ENCODE measurements at places on chromosomes 3 and 15.
A peak's percentile ranks its signal among the peaks of the same experiment; 100 is the strongest.

- no peak for DNase-seq
Observed at GRCh38 chr3:8371960-8372463, 129.6 kb upstream of the LMCD1 start.

- DNase-seq = no peak
Observed at GRCh38 chr3:114600571-114600970, 306.7 kb downstream of the TIGIT start.

DNA sequence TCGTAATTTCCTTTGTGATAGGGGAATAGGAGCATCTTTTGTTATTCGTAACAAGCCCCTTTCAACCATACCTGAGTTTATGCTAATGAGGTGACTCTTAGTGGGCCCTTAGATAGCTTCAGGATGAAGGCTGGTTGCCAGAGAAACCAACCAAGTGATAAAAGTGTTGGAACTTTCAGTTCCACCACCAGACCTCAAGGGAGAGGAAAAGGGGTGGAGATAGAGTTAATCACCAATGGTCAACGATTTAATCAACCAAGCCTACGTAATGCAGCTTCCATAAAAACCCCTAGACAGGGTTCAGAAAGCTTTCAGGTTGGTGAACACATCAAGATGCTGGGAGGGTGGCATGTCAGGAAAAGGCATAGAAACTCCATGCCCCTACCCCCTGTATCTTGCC lies 33.0 kb downstream of the HERC1 start:
- no peak for DNase-seq

DNA sequence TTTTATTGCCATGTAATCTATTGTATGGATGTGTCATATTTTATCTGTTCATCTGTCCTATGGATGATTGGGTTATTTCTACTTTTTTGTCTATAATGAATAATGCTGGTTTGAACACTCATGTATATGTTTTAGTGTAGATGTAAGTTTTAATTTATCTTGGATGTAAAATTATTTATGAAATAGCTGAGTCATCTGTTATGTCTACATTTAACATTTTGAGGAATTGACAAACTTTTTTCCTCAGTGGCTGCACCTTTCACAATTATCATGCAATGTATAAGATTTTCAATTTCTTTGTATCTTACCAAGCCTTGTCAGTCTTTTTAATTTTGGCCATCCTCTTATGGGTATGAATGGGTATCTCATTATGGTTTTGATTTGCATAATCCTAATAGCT lies 666.4 kb downstream of the DIPK2A start:
- DNase-seq = no peak

DNA sequence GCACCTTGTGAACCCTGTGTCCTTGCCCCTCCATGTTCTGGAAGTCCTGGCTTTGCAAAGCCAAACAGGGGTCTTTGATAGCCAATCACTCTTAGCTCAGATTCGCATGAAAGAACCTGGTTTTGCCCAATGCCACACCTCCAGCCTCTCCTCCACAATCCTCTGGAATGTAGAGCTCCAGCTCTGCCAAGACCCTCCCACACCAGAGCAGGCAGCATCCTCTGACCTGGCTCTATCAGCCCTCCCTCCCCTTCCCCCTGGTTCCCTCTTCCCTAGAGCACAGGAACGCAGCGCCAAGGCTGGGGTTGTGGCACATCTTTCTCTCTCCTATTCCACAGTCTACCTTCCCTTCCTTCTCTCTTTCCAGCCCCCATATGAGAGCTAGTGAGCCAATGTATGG lies 133.3 kb downstream of the RPLP1 start:
- DNase-seq = no peak

- DNase-seq = peak; percentile 16
Observed at GRCh38 chr15:53962646-53963561, 15.3 kb upstream of the UNC13C start.

DNA sequence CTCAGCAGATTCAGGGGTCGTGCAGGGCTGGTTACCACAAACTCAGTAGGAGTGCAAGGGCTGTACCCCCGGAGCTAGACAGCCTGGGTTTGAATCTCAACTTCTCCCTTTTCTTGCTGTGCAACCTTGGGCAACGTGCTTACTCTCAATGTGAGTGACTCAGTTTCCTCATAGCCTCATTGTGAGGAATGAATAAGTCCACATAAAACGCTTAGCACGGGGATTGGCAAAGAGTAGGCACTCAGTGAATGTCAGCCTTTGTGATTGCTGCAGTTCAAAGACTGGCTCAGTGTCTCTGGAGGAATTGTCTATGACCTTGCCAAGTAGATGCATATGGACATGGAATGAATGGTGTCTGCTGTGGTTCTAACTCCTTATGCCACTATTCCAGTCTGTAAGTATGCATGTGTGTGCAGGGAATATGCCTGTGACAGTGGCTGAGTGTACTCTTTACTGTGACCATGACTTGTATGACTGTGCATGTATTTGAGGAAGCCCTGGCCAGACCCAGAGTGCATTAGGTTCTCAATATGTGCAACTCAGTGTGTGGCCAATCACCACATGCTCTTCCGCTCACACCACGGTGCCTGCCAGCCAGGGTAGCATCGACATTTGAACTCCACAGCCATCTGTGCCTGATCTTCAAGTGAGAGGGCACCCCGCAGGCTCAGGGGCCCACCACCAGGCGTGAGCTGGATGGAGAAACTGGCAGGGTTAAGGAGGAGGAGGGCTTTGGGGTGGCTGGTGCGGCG lies 900 bp upstream of the HYAL3 start:
- peak; percentile 80 for DNase-seq

DNA sequence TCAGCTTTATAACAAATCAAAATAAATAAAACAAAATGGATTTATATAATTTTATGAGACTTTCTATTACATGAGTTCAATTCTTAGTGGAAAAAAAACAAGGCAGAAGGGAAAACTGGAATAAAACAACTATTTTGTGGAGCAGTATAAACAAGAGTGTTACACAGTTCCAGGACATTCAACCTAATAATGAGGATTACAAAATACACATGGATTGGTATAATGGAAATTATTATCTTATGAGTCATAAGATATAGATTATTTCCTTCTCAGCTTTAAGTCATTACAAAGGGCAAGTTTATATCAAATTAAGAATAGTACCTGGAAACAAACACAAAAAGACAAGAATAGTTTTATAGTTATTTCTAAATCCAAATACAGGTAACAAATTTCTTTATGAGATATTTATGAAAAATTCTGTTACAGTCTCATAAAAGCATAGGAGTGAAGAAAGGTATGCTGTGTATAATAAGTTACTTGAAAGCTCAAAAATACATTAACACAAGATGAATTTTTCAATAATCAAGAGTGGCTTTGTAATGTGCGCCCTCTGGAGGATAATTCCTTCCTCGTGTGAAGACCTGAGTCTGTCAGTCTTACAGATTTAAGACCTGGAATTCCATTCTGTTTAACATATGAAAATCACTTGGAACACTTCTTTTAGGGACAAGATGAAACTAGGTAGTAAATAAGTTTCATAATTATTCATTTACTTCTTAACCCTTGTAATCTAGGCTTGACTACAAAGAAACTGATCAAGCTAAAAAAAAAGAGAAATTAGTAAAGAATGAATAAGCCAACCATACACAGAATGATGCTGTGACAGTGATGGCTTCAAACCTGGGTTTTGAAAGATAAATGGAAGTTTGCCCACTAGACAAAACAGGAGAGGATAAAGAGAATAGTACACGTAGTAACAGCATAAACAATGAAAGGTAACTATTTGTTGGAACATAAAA lies 9.5 kb downstream of the COPS2 start:
- DNase-seq = peak; percentile 75

- DNase-seq = no peak
Observed at GRCh38 chr3:58256061-58256460, 18.5 kb downstream of the ABHD6 start.

GRCh38 chr15:66955871-66956585 lies 109.4 kb upstream of the SMAD3 start:
- peak; percentile 57 for DNase-seq

DNA sequence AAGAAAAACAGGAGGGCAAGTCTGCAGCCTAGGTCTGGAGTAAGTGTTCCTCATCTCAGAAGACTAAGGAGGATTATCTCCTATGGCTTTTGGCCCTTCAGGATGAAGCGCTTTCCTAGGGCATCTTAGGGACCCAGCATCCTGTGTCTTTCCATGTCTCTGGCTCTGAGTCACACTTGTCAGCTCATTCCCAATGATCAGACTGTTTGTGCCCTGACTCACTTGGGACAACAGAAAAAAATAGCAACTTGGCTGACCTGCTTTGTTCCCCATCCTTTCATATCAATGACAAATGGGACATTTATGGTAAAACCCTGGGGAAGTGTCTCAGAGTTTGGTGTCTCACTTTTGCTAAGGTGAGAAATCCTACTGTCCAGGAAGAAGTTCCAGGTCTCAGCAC lies 76.2 kb upstream of the OXTR start:
- peak; percentile 61 for DNase-seq

DNA sequence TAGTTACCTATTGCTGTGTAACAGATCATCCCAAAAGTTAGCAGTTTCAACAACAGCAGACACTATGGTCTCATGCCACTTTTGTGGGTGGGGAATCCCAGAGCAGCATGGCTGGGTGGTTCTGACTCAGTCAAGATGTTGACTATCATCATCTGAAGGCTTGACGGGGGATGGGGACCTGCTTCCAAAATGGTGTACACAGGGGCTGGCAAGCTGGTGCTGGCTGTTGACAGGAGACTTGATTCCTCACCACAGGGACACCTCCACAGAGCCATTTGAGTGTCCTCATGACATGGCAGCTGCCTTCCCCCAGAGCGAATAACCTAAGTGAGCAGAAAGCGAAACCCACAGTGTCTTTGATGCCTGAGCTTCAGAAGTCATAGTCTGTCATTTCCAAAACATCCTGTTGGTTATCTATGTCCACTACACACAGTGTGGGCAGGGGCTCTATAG lies 19.1 kb downstream of the DNAJB8 start:
- DNase-seq = no peak

- DNase-seq = no peak
Observed at GRCh38 chr3:5264093-5264600, 76.6 kb downstream of the EDEM1 start.

GRCh38 chr3:52041118-52041731 lies 15.1 kb downstream of the DUSP7 start:
- DNase-seq = no peak
